ENCODE measurements at places on chromosomes 2 and 18. TPM values are rescaled to one million over a fixed set of nuclear protein-coding genes. Genes with fewer than 3 reads are reported as not detected.

The NPPC gene
- total RNA-seq = not detected

The ZBTB7C gene
- total RNA-seq = not detected

The BBS5 gene
- total RNA-seq = 1.5 TPM

The ITGA6 gene
- 212 TPM for total RNA-seq

The AGXT gene
- not detected for total RNA-seq

The FABP1 gene
- total RNA-seq = not detected

The PRKD3 gene
- total RNA-seq = 48.2 TPM

The IRS1 gene
- total RNA-seq = 0.11 TPM

The PLEKHH2 gene
- under 0.01 TPM for total RNA-seq

The C2orf15 gene
- total RNA-seq = 0.11 TPM

The GPR17 gene
- not detected for total RNA-seq

The GPR45 gene
- not detected for total RNA-seq

The MEIS1 gene
- 3.5 TPM for total RNA-seq

The MAP3K19 gene
- total RNA-seq = not detected

The LIMS4 gene
- total RNA-seq = 52.5 TPM

The CXCR1 gene
- total RNA-seq = not detected

The PKDCC gene
- total RNA-seq = 6.3 TPM

The RHOB gene
- total RNA-seq = 530 TPM

The CCDC138 gene
- 4.3 TPM for total RNA-seq

The IL36RN gene
- not detected for total RNA-seq

The NYAP2 gene
- not detected for total RNA-seq

Measured in dermis lymphatic vessel endothelial cell (primary cell).